ENCODE measurements at places on chromosomes 5 and 9.
A peak's percentile ranks its signal among the peaks of the same experiment; 100 is the strongest.

GRCh38 chr9:36136894-36137391 is 410 bp downstream of the GLIPR2 start:
- DNase-seq = no peak

DNA sequence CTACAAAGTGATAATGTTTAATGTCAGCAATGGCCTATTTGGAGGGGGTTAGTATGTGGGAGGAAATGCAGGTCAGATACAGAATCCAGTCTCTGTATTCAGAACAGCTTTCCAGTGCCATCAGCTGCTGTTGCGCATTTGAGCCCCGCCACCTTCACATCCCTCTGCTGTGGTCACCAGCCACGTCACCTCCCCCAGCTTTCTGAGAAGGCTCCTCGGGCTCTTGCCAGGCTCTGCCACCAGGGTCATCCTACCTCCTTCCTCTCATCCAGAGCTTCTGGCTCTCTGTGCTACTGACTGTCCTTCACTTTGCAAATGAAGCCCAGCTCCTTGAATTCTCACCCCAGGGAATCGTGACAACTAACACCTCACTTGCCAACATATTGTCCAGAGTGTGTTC is 138.8 kb downstream of the PIK3R1 start:
- no peak for DNase-seq

DNA sequence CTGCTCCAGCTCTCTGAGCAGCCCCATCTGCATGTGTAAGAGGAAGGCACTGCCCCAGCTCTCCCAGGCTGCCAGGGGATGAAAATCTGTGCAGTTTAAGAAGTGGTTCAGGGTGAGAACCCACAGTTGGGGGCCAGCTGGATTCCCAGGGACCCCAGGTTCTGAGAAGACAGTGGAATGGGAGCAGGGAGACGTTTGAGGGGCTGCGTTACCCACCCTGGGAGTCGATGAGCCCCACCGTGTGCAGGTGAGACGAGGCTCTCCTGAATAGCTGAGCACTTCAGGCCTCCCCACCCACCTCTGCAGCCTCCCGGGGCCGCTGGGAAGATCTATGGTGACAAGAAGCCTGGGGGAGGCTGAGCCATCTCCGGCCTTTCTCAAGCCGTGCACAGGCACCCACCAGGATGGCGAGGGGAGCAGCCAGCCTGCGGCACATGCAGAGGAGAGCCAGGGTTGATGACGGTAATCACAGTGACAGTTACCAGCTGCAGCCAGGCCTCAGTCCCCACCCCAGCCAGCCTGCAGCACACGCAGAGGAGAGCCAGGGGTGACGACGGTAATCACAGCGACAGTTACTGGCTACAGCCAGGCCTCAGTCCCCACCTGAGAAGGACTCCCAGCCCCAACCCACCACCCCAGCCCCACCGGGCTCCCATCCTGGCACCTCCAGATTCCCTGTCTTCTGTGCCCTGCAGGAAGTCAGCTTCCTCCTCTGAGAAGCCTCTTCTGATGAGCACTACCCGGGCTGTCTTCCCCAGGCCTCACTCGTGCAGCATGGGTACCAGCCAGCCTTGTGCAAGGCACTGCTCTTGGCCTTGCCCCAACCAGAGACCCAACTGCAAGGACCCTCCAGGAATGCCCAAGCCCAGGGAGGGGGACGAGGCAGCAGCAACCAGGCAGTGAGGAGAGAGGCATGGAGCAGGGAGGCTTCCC is 150.8 kb upstream of the PPP1R26 start:
- DNase-seq = no peak

DNA sequence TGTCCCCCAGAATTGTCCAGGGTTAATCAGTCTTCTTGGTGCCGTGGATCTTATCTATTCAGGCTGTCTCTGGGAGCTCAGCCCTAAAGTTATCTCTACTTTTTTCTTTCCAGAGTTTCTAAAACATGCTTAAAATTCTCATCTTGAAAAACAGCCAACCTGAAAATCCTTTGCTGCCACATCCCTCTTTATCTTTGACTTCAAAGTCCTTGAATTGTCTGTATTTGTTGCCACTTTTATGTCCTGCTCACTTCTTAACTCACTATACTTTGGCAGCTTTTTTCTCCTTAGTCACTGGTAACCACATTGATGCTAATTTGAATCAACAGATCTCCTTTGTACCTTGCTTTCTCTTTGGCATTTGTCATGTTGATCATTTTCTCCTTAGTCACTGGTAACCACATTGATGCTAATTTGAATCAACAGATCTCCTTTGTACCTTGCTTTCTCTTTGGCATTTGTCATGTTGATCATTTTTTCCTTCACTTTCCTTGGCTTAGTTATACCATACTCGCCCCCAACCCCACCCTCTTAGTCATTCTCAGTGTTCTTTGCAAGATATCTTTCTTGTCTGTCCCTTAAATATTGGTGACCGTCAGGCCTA is 8.5 kb downstream of the DMXL1 start:
- no peak for DNase-seq

GRCh38 chr5:146690880-146691355 is 174.9 kb upstream of the GPR151 start:
- no peak for DNase-seq

GRCh38 chr9:75108571-75108970 is 20.3 kb downstream of the OSTF1 start:
- no peak for DNase-seq

GRCh38 chr5:54173251-54173650 is 137.1 kb downstream of the ARL15 start:
- DNase-seq = no peak

GRCh38 chr5:133403741-133404364 is 208.5 kb downstream of the FSTL4 start:
- no peak for DNase-seq

DNA sequence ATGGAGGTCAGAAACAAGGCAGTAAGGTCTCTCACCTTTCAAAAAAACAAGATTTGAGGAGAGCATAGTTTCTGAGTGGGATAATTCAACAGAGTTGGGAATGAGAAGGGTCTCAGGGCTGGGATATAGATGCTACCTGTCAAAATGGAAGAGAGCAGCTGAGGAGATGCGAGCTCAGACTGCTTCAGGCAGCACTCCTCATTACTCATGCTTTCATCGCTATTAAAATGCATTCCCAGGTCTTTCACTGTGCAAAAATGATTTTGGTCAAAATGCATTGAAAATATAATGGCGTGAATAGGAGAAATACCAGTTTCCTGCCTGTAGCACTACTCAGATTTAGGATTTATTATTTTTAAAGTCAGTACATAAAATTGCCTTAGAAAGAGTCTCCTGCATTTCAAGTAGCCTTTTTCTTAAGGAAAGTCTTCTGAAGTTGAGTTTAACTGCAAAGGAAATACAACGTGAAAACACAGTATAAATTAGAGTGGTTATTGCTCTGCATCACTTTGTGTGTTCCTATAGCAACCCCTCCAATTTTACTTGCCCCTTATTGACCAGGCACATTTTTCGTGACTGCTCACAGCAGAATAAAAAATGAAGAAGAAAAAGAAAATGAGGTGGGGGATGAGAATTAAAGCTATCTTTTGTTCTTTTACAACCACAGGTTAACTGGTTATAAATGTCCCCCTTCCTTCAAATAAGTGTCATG is 724.8 kb upstream of the SEMA6A start:
- no peak for DNase-seq

DNA sequence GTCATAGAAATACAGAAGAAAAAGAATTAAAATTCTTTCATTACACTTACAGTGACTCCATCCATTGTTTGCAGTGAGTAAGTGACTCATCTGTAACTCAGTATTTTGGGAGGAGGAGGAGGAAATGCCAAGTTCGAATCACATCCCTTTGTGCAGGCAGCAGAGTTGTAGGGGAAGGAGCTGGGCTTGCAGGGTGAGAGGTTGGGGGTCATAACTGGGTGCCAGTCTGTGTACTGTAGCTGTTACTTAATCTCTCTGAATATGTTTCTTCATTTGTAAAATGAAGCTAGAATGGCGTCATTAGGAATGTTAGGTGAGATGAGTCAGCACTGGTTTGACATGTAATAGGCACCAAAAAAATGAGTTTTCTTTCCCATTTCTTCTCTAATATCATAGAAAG is 235.7 kb upstream of the ADAMTSL1 start:
- no peak for DNase-seq

DNA sequence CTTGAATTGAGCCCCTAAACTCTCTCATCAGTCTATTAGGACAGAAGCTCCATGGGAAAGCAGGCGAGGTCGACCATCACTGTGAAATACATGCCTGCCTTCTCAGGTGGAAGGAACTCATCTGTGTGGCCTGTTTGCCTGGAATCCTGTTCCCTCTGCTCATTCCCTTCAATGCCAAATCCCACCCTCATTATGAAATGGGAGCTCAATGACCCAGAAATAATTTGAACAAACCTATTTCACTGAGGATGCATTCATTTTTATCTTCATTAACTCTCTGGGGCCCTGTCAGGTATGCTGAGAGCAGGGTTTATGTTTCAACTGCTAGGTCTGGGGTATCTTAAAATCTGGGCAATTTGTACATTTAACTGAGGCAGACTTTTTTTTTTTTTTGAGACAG is 142.2 kb downstream of the MED27 start:
- no peak for DNase-seq

DNA sequence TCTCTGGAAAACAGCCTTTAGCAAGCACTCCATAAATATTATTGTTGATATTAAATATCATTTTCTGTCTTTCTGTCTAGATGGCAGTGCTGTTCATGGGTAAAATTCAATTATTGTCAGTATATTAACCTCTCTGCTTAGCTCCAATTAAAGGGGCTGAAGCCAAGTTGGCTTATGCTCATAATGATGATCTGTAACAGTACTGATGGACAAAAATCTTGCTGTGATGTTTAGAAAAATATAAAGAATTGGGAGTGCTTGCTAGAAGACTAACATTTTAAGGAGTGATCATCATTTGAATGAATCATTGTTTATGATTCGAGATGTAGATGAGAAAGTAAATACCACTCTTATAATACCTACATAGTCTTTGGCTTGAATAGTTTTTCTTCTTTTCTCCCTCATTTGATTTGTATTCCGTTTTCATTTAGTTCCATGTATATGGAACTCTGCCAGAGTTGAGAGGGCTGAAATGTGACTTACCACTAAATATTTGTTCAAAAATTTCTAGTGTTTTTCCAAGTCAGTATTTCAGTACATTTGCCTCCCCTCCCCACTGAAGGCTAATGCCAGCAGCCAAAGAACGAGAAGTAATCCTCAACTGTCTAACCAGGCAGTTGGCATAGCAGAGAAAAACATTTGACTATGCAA is 538.3 kb downstream of the CSNK1G3 start:
- no peak for DNase-seq

DNA sequence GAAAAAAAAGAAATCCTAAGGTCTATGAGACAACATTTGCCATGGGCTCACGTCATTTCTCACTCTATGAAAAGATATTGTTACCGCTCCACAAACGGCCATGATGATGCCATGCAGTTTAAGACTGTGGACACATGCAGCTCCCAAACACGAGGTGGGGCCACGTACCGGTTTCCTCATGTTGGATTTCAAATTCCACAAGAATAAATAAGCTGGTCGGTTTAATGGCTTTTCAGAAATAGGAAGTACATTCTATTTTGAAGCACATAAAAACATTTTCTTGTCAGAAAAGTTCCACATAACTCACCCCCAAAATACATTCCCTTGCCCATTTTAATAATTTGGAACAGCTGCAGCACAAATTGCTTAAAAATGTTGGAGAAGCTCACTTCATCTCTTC is 130.6 kb downstream of the MYO10 start:
- no peak for DNase-seq

DNA sequence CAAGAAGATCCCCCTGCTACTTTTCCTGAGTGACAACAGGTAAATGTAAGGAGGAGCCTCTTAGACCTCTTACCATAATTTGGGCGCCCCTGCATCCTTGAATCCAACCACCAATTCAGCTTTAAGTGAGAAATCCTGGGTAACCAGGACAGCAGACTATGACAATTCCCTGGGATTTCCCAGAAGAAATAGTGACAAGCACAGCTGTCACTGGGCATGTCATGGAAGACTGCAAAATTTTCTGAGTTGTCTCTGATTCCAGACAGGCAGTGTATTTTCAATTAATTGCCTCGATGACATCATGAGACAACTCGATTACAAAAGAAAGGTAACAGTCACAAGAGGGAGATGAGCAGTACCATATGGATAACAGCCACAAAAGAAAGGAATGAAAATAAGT is 256.9 kb downstream of the BNC2 start:
- no peak for DNase-seq

DNA sequence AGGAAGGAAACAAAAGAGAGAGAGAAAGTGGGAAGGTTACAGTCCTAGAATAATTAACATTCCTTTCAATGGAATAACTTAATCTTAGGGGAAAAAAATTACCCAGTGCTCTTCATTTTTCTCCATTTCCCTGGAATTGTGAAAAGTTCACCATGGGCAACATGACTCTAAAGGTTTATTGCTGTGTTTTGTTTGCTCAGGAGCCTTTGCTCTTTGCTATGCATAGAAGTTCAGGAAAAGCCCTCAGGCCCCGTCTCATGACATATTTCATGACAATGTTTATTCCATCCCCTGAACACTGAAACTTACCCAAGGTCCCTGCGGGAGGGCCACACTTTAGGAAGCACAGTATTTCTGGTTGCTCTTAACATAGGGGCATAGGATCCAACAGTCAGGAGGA is 9.8 kb upstream of the CTSL start:
- DNase-seq = no peak

DNA sequence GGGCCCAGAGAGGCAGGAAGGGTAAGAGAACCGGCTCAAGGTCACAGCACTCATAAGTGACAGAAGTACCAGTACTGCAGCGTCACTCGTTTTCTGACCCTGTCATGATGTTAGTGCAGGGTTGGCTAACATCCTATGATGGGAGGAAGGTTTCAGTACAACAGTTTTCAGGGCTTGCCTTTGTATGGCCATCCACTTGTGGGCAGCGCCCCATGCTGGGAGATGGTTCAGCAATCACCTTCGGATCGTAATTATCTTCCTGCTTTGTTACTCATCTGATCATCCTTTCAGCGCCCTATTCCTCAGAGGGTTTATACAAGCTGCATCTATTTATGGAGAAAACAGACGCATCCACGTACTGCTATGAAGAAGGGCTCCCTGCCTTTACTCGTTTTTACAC is 2.4 kb downstream of the MAP1B start:
- peak; percentile 46 for DNase-seq

GRCh38 chr9:25308549-25308948 is 369.7 kb downstream of the TUSC1 start:
- DNase-seq = no peak

- no peak for DNase-seq
These were observed 56.9 kb upstream of the GGTA1 start for GRCh38 chr9:121556580-121556979.

DNA sequence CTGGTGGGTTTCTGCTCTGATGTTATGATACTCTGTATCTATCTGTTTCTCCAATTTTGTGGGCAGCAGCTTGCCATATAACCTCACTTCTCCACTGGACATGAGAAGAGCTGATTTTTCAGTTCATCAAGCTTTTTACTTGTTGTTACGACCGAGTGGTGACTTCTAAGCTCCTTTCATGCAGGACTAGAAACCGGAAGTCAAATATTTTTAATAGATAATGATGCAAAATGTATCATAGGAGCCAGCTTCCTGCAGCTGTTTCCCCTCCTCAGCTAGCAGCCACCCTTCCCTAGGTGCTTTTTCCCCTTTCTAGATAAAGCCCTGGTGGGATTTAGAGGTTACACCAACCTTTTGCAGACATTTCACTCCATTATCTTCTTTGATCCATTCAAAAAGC is 17.0 kb upstream of the ADAM19 start:
- no peak for DNase-seq

GRCh38 chr5:160230686-160231527 is 1.6 kb downstream of the FABP6 start:
- no peak for DNase-seq

Data from NCI-H345 (cell line).